ENCODE measurements at places on chromosomes 7 and 10.

DNA sequence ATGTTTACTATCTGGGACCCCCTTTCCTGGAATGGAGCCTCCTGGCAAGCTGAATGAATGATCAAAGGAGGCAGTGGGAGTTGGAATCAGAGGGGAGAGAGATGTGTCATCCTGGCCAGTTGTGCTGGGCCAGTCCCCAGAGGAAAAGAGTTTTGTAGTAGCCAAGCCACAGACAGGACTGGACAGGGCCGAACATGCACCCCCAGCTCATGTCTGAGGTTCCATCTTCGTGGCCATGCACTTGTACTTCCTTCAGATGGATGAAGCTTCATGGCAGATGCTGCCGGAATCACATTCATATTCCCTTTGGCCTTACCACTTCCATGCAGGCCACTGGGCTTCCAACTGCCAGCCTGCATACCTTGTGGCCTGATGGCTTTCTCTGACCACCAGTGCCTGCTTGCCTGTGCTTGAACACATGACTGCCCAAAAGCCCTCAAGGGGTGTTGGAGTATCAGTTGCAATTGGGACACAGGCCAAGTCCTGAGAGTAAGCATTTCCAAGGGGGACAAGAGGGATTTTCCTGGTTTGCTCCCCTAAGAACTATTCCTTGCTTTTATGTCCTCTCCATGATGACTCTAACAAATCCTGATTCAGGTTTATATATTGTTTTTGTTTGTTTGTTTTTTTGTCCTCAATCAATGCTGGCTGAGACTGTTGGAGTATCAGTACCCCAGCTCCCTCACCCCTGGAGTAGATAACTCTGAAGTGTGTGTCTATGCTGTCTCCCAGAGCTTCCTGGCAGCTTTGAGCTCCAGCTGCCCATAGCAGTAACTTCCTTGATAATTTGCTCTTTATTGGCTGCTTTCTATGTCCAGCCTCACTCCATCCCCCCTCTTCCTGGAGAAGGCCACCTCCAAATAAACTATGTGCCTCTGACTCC, 63.6 kb downstream of the TMEM130 start:
- DNase-seq: no peak

DNA sequence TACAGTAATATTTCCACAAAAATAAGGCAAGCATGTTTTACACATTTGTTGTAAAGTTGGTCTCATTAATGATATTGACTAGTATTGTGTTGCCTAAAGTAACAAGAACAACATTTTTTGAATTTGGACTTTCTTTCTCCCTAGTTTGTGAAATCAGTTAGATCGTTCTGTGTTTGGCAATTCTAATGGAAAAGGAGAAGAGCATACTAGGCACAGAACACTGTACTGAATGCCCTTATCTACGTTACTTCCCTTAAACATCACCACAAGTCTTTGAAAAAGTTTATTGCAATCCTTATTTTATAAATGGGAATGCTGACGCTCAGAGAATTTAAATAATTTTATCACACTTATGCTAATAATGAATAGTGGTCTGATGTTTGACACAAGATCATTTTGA, 372.2 kb downstream of the EXOC4 start:
- DNase-seq: no peak

GRCh38 chr10:125011171-125011925, 69.4 kb downstream of the ZRANB1 start:
- DNase-seq: no peak

DNA sequence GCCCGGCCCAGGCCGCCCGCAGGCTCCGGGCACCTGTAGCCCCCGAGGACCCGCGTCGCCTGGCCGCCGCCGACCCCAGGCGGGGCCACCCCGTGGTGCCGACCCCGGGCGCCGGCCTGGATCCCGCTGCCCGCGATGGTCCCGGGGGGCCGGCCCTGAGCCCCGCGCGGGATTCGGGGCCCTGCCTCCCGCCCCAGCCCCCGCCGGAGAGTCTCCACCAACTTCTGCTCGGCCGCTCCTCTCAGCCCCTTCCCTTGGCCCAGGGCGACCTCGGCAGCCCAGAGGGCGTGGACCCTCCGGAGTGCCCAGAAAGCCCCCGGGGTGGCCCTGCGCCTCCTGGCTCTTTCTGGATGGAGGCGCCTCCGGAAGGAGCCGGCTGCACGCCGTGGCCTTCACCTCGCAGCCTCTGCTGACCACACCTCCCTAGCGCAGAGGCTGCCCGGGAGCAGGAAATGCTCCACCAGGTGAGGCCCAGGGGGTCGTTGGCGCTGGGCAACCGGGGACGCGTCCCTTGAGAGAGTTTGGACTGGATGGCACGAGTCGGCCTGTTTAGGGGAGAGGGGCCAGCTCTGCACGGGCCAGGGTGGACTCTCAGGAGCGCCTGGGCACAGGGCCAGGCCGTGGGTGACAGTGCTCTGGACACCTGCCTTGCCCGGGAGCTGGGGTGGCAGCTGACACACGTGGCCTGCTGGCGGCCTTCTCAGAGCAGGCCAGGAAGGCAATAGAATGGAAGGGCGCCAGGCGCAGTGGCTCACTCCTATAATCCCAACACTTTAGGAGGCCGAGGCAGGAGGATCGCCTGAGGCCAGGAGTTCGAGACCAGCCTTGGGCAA, 529 bp downstream of the ZNF853 start:
- no peak for DNase-seq

DNA sequence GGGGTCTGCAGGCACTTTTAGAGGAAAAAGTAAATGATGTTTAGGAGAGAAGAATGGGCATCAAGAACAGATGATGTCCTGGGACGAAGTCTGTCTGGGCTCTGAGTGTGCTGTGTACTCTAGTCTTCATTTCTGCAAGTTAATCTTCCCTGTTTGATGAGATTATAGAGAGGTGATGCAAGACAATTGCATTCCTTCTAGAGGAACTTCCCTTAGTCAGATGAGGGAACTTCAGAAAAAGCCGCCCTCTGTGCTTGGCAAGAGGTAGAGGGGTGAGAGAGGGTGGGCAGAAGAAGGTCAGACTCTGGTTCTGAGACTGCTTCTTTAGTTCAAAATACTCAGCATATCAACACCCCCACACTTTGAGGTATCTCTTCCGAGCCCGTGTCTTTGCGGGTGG, 797.9 kb downstream of the LRMDA start:
- DNase-seq: no peak

DNA sequence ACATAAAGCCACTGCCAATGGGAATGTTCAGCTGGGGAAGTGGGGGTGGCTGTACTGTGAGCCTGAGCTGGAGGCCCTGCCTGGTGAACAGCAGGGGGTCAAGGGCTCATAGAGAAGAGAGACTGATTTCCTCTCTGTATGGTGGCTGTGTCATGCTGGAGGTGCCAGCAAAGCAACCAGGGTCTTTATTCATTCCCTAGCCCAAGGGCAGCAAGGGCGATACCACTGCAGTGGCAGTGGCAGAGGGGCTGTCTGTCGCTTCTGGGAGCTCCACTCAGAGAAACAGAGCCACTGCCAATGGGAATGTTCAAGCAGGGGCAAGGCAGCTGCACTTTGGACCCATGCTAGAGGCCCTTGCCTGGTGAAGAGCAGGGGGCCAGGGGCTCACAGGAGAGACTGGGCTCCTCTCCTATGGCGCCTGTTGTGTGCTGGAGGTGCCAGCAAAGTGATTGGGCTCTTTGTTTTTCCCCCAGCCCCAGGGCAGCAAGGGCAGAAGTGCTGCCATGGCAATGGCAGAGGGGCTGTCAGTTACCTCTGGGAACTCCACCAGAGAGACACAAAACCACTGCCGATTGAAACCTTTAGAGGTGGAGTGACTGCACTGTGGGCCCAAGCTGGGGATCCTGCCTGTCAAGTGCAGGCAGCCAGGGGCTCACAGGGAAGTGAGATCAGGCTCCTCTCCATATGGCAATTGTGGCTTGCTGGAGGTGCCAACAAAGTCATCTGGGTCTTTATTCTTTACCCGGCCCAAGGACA, 545.1 kb downstream of the SH2D4B start:
- DNase-seq: no peak

DNA sequence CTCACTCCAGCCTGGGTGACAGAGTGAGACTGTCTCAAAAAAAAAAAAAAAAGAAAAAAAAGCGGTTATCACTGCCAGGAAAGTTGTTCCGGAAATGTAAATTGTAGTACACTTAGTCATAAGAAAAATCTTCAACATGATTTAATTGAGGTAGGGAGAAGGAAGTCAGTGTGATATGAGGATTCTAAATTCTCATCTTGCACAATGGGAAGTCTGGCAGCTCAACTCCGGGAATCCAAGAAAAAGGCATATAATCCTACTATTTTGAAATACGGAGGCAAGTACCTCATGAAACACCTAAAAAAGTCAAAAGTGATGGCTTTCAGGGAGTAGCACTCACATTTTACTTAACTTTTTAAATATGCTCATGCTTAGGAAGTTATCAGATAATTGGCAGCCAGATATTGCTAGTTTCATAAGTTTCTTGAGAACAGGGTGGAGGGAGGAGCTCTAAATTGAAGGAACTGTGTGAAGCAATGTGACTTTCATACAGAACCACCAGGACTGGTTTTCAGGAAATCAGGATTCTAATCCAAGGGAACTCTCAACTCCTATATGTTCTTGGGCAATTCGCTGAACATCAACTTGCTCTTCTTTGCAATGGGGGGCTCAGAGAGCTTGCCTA, 2.7 kb upstream of the C7orf25 start:
- DNase-seq: no peak

- no peak for DNase-seq
Observed at GRCh38 chr7:107951896-107952295, 51.1 kb downstream of the LAMB1 start.

Data from omental fat pad (tissue), 4 donors.